ENCODE measurements at places on chromosomes 3 and 15.
A peak's percentile ranks its signal among the peaks of the same experiment; 100 is the strongest.

GRCh38 chr3:73143401-73143800, 81.9 kb downstream of the EBLN2 start:
- DNase-seq, result no peak

DNA sequence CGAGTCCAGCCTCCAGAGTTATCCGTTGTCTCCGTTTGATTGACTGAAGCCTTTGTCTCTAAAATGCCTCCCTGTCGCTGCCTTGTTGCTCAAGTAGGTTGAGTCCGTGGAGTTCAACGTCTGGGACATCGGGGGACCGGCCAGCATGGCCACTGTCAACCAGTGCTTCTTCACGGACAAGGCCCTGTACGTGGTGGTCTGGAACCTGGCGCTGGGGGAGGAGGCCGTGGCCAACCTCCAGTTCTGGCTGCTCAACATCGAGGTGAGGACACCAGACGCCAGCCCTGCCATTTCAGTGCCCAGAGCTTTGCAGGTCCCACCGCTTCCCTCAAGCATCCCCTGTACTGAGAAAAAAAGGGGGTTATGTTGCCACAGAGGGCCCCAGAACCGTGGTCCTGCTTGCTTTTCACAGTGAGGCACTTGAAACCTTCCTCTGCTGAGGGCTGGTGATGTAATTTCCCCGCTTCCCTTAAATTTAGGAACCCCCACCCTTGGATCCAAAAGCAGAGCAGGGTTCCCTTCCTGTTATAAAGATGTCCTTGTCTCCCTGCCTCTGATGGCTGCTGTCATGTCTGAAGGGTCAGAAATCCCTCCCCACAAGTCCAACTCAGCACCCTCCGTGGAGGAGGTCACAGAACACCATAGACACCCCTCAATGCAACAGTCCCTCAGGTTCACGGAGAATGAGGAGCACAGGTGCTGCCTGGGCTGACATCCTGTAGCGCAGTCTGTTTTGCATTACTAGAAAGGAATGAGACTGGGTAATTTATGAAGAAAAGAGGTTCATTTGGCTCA, 105.7 kb downstream of the LRRK1 start:
- DNase-seq, result no peak

DNA sequence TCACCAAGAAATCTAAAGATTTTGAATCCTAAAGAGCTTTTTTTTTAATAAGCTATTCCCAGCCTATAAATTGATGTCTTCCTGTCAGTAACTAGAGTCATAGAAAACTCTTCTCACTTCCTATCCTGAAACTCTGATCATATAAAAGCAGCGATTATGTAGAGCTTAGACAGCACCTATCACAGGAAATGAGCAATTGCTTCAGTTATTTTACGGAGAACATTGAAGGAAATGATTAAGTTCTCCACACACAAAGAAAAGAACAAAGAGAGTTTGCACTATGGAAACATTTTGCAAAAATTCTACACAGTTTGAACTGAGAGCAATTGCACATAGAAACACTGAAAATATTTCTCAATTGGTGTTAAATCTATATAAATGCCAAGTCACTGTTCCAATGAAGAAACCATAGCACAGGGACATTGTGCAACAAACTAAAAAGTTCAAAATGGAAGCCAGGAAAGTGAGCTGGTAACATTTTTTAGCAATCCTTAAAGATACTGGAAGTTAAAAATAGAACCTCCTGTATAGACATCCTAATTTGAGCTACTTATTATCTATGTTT, 291.5 kb upstream of the ARHGEF26 start:
- no peak for DNase-seq

DNA sequence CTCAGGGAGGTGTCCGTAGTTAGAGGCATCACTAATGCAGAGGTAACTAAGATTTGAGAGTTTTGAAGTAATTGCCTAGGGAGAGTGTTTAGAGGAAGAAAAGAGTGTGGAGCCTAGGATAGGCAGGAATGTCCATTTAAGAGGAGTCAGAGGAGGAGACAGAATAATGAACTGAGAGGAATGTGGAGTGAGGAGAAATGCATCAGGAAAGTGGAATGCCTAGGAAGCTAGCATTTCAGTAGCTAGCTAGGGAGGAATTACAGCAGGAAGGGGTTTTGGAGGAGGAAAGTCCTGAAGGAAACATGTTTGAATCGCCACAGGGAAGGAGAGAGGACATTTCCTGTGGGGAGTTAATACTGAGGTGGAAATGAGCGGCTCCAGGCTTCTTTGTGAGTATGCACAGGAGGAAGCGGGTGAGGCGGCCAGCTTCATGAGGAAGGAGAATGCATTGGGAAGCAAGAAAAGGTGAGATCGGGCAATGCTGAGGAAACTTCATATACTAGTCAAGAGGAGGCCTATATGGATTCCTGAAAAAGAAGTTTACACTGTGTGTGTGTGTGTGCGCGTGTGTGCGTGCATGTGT, 154.3 kb downstream of the TMEM108 start:
- no peak for DNase-seq

DNA sequence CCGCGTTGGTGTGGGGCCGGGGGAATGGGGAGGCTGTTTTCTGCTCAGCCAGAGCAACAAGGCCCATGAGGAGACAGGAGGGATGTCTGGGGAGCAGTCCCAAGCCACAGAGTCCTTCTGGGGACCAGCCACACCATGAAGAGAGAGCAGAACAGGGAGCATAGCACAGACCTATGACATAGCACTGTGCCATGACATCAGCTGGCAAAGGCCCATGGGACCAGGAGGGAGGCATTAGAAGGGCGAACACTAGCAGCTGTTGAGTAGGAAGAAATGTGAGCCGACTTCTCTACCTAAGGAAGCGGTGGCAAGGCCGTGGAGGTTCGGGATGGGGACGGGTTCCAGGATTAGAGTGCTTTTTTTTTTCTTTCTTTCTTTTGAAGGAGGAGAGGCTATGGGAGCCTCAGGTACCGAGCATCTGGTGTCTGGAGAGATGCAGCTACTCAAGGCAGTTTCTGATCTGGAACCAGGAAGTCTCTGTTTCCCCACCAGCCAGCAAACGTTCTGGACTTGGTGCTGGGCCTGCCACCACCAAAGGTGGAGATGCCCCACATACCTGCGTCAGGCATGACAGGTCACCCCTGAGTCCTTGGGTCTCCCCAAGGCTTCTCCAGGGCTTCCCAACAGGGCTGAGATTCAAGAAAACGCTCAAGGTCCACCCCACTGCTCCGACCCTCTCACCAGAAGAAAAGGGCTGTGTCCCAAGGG, 77.3 kb upstream of the CGNL1 start:
- DNase-seq, result no peak

GRCh38 chr15:90697175-90697574, 20.0 kb upstream of the BLM start:
- DNase-seq, result no peak

GRCh38 chr3:130850044-130850797, 43.7 kb upstream of the ATP2C1 start:
- DNase-seq, result no peak

GRCh38 chr3:66106788-66107187, 68.1 kb upstream of the MAGI1 start:
- no peak for DNase-seq

GRCh38 chr15:90268415-90268814, 2.9 kb downstream of the NGRN start:
- no peak for DNase-seq

GRCh38 chr3:113255854-113256615, 44.7 kb downstream of the BOC start:
- no peak for DNase-seq

- no peak for DNase-seq
These were observed 77.7 kb upstream of the KLF13 start for GRCh38 chr15:31248951-31249350.

DNA sequence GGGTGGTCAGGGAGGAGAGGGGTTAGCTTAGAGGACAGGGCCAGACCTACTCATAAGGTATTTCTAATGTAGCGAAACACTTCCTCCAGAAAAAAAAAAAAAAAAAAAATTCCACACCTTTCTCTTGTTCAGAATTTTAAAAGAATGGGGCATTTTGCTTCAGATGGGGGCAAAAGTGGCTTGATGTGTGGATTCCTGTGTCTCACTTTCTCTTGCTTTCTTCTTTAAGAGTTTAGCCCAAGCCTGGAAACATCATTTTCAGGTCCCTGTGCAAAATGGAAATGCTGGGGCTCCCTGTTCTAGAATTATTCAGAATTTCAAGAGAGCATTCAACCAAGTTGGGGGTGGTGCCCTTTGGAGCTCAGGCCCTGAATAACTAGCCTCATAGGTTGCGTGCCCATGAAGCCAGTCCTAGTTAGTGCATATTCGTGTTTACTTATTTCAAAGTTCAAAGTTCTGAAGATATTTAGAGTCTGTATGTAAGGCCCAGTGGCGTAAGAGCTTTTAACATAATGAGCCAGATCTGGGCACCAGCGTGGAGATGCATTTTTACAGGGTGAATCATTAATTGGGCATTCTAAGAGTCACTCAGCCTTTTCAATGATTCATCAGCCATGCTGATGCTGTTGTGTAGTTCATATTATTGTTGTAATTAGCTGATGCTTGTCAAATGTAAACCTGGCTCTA, 104.5 kb downstream of the RPLP1 start:
- DNase-seq, result no peak

- DNase-seq, result no peak
These were observed 323.3 kb downstream of the CTNNB1 start for GRCh38 chr3:41522612-41523011.

- peak; percentile 97 for DNase-seq
These were observed at the start of the genes LNP1 and TOMM70 for GRCh38 chr3:100400780-100401673. TSS of gene LNP1 (plus strand) at chr3:100401539. CDS start at chr3:100429730, 28,191 bp downstream. TSS of gene TOMM70 (minus strand) at chr3:100401089. CDS start at chr3:100400949, 140 bp downstream.

DNA sequence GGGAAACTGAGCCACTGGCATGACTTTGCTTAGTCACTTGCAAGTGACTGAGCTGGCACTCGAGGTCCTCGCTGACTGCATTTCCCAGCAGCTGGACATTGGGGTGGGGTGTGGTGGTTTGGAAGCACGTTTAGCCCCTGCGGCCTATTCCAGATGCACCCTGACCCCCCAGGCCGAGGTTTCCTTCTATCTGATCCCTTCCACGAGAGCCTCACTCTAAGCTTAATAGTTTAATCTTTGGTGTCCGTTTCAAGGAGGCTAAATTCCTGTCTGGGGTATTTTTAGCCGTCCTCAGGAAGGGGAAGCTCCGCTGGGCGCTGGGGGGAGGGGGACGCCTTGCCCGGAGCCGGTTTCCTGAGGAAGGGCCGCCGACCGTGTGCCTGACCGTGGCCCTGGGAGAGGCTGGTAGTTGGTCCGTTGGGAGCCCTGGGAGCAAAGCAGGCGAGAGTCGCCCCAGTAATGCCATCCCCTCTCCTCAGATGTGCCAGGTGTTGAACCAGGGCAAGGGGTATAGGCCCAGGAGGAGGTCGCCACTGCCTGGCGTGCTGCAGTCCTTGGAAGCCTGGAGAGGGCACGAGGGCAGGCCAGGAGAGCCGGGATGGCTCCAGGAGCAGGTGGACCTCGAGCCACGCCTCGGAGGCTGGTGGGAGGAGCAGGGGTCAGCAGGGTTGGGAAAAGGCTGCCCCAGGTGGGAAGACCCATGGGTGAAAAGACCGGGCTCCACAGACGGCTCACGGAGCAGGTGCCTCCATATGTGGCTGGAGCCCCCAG, 37.2 kb downstream of the IDH2 start:
- peak; percentile 43 for DNase-seq

- DNase-seq, result no peak
These were observed 145.3 kb upstream of the DPH6 start for GRCh38 chr15:35691173-35691761.

- no peak for DNase-seq
These were observed 156.9 kb downstream of the ATP8B4 start for GRCh38 chr15:49962044-49962602.

- no peak for DNase-seq
These were observed 37.6 kb upstream of the CLDN18 start for GRCh38 chr3:137972396-137972795.

- DNase-seq, result peak; percentile 94
These were observed at the start of the genes AZI2 and ZCWPW2 for GRCh38 chr3:28348629-28349468. TSS of gene AZI2 (minus strand) at chr3:28348824. CDS start at chr3:28340617, 8,207 bp downstream. TSS of gene ZCWPW2 (plus strand) at chr3:28348721. CDS start at chr3:28413069, 64,348 bp downstream.

GRCh38 chr15:29008846-29009245, 123.1 kb downstream of the APBA2 start:
- no peak for DNase-seq

DNA sequence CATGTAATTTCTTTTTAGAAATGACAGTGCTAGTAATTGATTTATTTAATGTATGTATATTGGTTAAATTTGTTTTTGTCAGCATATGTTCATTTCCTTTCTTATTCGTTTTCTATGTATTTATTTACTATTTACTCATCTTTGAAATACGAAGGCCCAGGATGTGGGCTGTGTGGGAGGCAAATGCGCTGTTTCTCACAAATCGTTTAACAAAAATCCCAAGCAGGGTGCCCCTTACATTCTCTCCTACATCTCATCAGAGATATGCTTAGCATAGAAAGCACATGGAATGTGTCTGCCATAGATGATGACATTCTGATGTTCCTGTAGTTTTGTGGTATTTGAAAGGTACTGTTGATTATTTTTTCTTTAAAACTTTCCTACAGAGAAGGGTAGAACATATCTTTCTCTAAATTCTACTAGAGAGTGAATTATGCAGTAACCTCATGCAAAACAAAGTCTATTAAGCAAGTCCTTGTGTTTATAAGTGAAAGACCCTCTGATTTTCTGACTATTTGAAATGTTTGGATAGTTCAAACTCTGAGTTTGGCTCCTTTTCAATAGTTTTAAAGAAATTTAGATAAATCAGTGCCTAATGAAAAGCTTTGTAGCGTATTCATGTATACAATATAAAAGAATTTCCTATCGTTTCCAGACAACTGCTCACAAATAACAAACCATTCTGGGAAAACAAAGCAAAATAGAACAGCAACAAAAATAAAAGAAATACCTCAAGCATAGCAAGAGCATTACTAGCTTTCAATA, 111.1 kb upstream of the VGLL3 start:
- DNase-seq, result no peak

DNA sequence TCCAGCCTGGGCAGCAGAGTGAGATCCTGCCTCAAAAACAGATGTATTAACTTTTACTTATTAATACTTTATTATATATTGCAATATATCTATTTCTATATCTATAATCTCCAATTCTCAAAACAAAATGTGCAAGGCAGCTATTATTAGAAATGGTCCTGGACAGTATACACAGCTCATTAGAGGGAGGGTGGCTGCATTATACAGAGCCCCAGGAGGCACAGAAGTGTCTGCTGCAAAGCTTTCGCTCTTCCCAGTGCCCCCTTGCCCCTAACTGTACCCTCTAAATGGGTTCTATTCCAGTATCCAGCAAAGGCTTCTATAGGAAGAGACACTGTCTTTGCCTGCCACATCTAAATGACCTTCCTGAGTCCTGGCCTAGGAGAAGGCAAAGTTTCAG, 24.5 kb downstream of the ARL14 start:
- DNase-seq, result no peak

DNA sequence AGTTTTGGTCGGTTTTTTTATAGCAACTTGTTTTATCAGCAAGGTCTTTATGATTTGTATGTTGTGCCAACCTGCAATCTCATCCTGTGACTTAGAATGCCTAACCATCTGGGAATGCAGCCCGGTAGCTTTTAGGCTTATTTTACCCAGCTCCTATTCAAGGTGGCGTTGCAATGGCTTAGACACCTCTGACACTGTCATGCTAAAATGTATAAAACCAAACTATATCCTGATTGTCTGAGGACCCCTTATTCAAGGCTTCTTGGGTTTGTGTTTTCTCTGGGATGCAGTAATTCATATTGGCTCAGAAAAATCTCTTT, 209.0 kb upstream of the ALCAM start:
- DNase-seq, result no peak

GRCh38 chr15:50107157-50107556, 11.9 kb downstream of the ATP8B4 start:
- DNase-seq, result no peak

Measured in nephron progenitor cell (in vitro differentiated cells).